ENCODE measurements at places on chromosomes 1 and 21. TPM values are rescaled to one million over a fixed set of nuclear protein-coding genes. Genes with fewer than 3 reads are reported as not detected.

Gene MYOC
- total RNA-seq = not detected

Gene TACSTD2
- 33.0 TPM for total RNA-seq

Gene LCE1E
- total RNA-seq = not detected

Gene RNU1-1
- total RNA-seq = 509 TPM

Gene ZZZ3
- total RNA-seq = 139 TPM

Data from bladder microvascular endothelial cell (primary cell).